Retinal pigment epithelial cell (primary cell): ENCODE measurements at places on chromosomes 16 and 17.

DNA sequence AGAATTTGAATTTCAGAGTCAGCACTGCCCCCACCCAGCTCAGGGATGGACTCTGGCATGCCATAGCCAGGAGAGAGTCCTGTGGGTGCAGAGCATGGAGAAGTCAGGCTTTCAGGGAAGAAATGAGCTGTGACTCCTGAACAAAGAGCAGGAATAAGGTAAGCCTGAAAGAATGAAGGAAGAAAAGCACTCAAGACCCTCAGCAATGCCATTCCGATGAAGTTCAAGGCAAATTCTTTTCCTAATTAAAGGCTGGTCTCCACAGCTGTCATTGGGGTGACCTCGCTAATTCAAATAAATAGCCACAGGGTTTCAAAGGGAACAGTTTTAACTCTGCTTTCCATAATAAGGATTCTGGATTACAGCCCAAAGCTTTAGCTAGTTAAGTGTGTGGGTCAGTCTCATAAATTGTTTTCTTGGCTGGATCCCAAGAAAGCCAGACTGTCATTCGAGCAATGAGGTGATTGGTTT is 31.7 kb downstream of the TOM1L2 start:
- DNase-seq = peak; percentile 55

GRCh38 chr16:89710709-89711564 is 9.4 kb upstream of the SPATA2L start:
- no peak for DNase-seq

DNA sequence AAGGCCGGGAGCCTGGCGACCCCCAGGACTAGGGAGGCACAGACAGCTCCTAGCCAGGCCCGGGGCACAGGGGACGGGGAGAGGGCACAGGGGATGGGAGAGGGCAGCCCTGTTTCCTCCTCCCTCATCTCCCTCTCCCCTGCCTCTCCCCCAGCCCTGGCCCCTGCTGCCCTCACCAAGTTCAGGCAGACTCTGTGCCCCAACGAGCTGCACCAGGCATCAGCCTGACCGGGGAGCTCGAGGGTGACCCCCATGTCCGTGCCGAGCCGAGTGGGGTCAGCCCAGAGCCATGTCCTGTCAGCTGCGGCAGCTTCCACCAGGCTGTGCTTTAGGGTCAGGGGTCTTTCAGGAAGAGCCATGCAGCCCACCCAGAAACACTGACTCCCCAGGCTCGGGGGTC is 6.0 kb downstream of the CDH15 start:
- DNase-seq = no peak

- peak; percentile 37 for DNase-seq
Observed at GRCh38 chr16:71230122-71230845, at the start of gene HYDIN. Gene HYDIN, minus strand, starts transcription at chr16:71230722. Its CDS starts 43,827 bp downstream, at chr16:71186895.

- DNase-seq = no peak
Observed at GRCh38 chr16:34050787-34051320, 591.4 kb downstream of the TP53TG3F start.

- no peak for DNase-seq
Observed at GRCh38 chr16:20612551-20613480, 36.6 kb upstream of the ACSM2B start.

- no peak for DNase-seq
Observed at GRCh38 chr16:22848451-22848850, 34.5 kb downstream of the HS3ST2 start.

DNA sequence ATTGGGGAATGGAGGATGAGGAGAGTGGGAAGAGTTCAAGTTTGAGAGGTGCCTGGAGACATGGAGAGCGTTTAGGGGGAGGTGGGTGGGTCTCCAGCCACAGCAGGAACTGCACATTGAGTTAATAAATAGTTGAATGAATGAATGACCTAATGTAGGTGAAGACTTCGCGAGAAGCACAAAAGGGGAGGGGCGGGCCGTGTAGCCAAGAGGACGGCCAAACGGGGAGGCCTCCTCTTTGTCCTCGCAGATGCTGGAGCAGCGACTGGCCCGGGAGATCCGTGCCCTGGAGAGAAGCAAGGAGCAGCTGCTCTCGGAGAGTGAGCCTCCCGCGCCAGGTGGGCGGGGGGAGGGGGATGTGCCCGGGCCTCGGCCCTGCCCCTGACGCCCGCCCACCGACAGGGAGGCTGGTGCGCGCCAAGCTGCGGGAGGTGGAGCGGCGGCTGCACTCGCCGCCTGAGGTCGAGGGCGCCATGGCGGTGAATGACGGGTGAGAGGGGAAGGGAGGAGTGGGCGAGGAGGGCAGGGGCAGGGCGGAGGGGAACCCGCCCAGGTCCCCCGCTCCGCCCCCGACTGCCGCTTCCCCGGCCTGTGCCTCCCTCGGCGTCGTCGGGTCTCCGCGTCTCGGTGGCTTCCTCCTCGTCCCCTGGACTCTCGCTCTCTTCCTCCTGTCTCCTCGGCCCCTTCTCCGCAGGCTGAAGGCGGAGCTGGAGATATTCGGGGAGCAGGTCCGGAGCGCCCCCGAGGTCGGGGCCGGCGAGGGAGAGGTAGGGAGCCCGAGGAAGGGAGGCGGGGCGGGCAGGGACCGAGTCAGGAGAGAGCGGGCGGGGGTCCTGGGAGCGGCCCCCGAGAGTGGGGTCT is 12.9 kb downstream of the SYCE1L start:
- no peak for DNase-seq

- no peak for DNase-seq
Observed at GRCh38 chr16:165539-166374, at the start of gene HBM. Gene HBM, plus strand, starts transcription at chr16:165978. Its CDS starts 20 bp downstream, at chr16:165998.

DNA sequence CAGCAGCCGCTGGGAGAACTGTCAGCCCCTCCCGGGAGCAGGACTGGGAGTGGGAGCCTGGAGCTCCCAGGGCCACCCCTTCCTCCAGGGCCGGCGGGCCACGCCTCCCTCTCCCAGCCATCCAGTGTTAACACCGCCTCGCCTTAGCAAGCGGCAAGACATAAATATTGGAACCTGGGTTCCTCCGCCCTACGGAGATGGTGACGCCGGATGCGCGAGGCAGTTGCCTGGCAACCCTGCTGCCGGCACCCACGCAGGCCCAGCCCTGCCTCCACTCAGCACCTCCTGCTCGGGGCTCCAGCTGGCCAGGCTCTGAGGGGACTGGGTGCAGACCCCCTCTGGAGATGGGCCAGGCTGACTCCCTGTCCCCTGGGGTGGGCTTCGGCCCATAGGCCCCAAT is 27.4 kb upstream of the CACNA1H start:
- no peak for DNase-seq

- no peak for DNase-seq
Observed at GRCh38 chr16:46775214-46775613, 27.1 kb upstream of the MYLK3 start.

- DNase-seq = no peak
Observed at GRCh38 chr17:38738686-38739085, 8.5 kb downstream of the CISD3 start.

- no peak for DNase-seq
Observed at GRCh38 chr16:12387311-12387710, 410.8 kb downstream of the SNX29 start.

DNA sequence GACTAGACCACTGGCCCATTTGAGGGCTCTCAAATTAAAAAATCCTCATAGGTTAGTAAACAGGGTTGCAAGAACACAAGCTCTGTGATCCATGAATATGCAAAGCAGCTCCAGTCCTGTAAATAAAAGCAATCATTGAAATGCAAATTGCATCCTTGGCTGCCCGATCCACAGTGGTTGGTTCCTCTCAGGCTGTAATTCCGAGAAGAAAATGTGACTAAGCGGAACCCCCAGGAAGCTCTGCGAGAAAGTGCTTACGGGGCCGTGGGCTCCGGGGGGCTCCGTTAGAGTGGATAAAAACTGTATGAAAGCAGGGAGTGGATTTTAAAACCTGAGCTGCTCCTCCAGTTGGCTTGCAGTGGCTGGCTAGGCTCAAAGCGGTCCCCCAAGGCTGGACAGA is 2.5 kb downstream of the GPRC5B start:
- no peak for DNase-seq

DNA sequence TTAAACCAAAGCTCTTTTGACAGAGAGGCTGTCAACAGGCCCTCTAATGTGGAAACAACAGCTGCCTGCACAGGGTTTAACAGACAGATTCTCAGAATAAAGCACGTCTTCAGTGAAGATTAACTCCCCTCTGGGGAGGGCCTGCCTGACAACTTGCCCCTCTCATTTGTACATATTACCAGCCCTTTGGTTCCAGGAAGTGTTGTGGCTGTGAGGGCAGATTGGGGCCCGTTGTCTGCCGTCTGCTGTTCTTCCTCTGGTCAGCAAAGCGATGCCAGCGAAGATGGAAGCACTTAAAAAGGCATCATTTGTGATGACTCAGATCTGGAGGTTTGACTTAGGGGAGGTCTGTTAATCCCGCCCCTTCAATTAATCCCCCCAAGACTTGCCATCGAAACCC is 177.0 kb upstream of the IRX6 start:
- no peak for DNase-seq

- no peak for DNase-seq
Observed at GRCh38 chr17:55198690-55199370, 65.9 kb upstream of the HLF start.

- DNase-seq = no peak
Observed at GRCh38 chr17:75250009-75250471, 11.4 kb downstream of the GGA3 start.

- DNase-seq = no peak
Observed at GRCh38 chr16:30113711-30114333, 485 bp upstream of the GDPD3 start.

DNA sequence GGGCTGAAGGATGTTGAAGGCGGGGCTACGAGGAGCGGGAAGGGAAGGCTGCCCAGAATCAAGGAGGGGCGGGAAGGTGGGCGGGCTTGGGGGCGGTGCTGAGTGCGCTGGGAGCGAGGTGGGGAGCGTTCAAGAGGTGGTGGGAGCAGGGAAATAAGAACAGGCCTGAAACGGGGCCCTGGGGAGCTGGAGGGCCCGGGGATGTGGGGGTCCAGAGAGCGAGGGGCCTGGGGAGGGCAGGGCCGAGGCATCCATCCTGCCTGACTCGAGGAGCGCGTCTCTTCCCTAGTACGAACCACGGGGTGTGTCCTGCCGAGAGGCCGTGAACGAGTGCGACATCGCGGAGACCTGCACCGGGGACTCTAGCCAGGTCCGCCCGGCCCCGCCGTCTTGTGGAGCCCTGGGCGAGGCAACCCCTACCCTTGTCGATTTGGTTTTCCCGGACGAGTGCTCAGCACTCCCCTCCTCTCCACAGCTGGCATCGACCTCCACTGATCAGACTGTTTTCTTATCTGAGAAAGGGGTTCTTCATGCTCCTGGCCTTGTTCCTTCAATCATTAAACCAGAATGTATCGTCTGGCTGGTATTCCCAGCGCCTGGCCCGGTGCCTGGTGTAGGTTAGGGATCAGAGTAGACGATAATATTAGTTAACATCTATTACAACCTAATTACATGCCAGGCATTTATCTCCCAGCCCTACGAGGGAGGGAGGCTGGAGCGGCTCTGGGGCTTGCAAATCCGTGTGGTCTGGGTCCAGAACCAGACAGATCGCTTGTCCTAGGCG is 17.2 kb downstream of the ADAM11 start:
- no peak for DNase-seq

DNA sequence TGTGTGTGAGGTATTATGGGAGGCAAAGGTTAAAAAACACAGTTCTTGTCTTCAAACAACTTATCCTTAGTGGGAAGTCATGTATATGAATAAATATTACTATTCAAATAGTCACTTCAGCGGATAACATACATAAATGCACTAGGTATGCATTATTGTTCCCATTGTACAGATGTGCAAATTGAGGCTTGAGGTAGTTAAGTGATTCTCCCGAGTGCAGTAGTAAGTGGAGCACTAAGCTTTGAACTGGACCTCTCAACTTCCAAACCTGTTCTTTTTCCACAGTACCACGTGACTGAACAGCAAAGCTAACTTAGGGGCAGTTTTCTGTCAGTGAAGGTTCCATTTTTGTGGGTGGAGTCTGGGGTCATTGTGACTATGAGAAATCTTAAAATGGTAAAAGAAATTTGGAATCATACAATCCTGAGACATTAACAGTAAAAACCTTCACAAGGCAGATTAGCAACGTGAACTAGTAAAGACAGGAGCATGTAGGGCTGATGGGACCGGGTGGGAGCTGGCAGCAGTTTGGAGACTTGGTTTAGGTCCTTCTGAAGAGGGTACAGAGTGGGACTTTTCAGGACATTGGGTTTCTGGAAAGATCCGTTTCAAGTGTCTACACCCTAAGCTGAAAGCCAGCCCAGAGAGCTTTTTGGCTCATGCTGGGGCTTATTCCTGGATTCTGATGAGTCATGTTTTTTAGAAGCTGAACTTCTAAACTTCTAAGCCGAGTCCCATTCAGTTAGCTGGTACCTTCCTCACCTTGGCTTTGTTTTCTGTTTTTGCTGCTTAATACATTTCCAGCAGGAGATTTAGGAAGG is 204.9 kb downstream of the PRKCA start:
- peak; percentile 88 for DNase-seq

GRCh38 chr16:47553853-47554564 is 92.9 kb downstream of the PHKB start:
- no peak for DNase-seq

DNA sequence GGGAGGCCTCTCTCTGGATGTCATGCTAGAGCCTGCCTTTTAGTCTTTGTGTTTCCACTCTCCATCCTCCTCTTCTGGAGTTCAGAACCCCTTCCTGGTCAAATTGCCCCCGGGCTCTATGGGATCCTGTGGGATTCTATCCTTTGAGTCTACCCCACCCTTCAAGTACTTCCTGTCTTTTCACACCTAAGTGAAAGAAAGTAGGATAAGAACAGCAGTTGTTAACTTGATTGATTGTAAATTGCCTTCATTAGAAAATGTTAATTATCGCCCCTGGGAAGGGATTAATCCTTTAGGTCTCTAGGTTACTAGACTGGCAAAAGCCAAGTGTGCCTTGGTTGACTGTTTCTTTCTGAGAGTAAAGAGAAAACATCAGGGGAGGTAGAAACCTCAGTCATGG is 30.1 kb downstream of the PRKCB start:
- DNase-seq = no peak

- no peak for DNase-seq
Observed at GRCh38 chr17:67358612-67359011, 7.8 kb downstream of the PSMD12 start.

GRCh38 chr17:79399610-79400144 is 211.2 kb downstream of the RBFOX3 start:
- DNase-seq = no peak

DNA sequence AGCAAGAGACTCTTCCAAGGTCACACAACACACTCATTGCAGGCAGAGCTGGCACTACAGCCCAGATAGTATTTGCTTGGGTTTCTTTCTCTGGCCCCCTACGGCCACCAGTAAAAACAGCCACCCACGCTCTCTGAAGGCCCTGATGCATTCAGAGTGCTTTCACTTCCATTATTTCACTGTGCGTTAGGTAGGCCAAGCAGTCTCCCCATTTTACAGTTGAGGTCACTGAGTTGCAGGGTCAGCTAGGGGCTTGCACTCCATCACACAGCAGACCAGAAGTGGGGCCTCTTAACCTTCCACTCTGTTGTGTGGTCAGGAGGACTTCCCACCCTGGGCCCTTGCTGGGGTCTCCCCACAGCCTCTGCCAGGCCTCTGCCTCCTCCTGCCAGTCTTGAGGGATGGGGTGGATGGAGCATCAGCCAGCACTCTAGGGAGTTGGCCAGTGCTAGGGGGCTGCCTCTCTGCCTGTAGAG is 2.5 kb downstream of the TBX21 start:
- no peak for DNase-seq

DNA sequence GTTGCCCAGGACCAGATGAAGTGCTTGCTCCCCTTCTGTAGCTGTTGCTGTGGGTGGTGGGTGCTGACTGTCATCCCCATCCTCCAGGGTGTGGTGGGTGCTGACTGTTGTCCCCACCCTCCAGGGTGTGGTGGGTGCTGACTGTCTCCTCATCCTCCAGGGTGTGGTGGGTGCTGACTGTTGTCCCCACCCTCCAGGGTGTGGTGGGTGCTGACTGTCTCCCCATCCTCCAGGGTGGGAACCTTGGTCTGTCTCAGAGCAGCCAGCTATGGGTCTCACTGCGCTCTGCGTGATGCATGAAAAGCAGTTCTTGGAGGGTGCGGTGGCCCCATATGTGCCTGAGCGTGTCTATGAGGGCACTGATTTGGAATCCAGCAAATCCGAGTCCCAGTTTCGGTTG is 163.8 kb downstream of the RPTOR start:
- no peak for DNase-seq
